ENCODE measurements at places on chromosomes 16 and 17.

DNA sequence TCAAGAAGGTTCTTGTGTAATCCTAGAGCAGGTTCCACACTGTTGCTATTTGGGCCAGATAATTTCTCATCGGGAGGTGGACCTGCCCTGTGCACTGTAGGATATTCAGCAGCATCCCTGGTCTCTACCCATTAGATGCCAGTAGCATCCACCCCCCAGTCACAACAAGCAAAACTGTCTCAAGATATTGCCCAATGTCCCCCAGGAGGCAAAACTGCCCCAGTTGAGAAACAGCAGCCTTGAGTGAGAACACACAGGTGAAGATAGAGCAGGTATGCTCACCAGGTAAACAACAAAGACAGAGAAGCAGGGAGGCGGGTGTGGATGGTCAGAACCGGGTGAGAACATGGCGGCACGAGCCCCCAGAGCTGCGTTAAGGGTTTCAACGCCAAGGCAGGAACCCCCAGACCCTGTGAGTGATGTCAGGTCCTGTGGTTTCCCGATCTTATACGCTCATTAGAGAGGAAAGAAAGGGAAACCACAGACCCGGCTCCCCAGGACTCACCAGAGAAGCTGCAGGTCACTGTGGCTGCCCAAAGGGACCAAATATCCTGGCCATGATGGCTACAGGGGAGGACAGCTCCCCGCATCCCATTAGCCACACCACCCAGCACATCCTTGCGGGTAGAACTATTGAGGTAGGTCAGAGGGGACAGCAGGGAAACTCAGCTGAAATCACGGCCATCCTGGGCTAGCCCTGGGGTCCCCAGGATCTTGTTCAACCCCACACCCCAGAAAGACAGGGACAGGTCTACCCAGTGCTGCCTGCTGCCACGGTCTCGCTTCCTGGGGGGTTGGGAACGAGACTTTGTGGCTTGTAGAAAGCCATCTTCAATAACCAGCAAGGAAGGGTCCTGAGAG is 21.2 kb downstream of the CDC42EP4 start:
- no peak for DNase-seq

- DNase-seq, result no peak
Observed at GRCh38 chr16:50695017-50696000, 1.9 kb downstream of the NOD2 start.

GRCh38 chr17:2847381-2848333 is 51.4 kb downstream of the RAP1GAP2 start:
- DNase-seq, result no peak

DNA sequence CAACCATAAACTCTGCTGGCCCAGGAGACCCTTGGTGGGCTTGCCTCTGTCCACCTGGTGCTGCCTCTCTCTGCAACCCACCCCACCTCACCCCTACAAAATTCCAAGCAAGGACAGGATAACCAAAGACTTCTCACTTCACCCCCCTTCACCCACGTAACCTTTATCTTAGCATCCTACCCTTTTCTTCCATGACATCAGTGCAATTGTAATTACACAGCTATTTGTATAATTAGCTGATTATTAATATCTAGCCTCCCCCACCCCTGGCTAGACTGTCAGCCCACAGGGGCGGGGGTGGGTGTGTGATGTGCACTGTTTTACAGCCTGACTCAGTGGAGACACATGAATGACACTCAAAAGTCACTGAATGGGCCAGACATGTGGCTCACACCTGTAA is 262.2 kb downstream of the MRTFB start:
- no peak for DNase-seq

DNA sequence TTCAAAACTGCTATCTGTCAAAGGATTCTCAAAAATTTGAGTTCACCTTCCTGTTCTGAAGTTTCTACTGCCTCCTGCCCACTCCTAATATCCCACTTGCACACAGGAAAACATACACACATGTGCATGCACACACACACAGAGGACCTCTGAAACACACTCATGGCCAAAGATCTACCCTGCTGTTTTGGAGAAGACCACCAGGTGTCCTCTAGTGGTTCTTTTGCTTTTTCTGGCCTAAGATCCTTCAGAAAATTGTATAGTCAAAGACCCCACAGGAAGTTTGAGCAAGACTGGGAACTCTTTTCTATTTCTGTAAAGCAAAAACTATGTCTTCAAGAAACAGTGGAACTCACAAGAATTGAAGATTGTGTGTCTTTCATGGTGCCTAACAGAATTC is 90.2 kb downstream of the CDH8 start:
- DNase-seq, result no peak
